Activated gamma-delta T cell (primary cell): ENCODE measurements at places on chromosomes 4 and X.

GRCh38 chr4:42605264-42605663 lies 51.6 kb downstream of the ATP8A1 start:
- no peak for DNase-seq

- no peak for DNase-seq
Observed at GRCh38 chr4:118883861-118884260, 4.8 kb upstream of the SYNPO2 start.

DNA sequence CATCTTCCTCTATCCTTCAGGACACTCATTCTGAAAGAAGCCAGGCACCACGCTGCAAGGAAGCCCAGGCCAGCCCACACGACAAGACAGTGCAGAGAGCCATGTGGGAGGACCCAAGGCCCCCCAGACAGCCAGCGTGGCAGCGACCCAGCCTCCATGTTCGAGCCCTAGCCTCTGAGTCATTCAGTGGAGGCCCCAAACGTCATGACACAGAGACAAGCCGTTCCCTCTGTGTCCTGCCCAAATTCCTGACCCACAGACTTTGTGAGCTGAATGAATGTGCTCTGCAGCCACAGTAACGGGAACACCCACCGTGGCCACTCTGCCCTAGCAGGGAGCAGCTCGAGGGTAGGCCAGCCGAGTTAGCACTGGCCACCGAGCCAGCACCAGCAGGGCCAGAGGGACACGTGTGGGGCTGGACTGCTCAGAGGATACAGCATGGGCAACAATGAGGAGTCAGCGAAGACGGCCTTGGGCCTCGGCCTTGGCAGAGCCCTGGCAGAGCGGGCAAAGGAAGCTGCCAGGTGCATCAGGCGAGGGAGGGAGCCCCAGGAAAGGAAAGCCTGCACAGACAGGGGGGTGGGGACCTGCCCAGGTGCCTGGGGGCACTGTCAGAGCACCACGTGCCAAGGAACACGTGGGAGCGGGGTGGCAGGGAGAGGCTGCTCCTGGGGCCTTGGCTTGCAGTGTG lies 8.6 kb downstream of the BLOC1S4 start:
- DNase-seq, result no peak

DNA sequence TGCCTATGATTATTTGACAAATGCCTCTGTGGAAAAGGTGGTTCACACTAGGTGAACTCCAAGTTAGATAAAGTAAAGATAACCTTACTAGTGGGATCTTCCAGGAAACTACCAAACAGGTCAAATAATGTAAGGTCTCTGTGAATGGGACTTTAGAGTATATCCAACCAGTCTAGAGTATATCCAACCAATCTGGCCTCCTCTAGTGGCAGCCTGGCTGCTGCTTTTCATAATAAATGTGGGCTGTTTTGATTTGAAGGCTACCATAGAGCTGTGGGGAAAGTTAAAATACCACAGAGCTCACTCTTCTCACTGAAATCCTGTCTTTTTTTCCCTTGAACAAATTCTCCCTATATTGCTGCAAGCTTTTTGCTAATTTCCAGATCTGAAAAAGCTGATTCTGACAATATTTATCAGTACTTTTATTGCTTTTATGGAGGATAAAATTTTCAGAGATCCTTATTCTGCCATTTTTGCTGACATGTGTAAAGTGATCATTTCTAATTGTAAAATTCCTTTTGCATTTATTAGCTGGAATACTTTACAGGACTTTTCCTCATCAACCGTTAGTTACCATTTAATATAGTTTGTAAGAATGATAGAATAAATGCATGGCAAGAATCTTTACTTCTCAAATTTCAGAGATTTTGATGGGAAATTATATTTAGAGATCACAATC lies 111.3 kb downstream of the TET2 start:
- no peak for DNase-seq

GRCh38 chr4:63937961-63938360 lies 471.3 kb downstream of the TECRL start:
- no peak for DNase-seq

GRCh38 chrX:132716006-132716405 lies 227.2 kb upstream of the MBNL3 start:
- DNase-seq, result no peak

DNA sequence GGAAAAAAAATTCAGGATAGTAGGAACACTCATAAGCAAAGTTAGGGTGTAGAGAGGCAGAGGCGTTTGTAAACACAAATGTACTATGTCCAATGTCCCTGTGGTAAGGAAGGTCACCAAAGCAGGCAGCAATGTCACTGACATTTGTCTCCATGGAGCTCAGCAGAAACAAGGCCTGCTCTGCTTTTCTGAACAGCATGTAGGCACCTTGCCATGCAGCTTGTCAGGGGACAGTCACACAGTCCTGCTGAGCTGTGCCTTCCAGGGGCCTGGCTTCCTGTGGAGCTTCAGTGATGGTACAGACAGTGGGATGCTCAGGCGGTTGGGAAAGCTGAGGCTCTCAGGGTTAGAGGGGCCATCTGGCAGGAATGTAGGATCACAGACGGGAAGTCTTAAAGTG lies 74.5 kb upstream of the HS3ST1 start:
- no peak for DNase-seq

DNA sequence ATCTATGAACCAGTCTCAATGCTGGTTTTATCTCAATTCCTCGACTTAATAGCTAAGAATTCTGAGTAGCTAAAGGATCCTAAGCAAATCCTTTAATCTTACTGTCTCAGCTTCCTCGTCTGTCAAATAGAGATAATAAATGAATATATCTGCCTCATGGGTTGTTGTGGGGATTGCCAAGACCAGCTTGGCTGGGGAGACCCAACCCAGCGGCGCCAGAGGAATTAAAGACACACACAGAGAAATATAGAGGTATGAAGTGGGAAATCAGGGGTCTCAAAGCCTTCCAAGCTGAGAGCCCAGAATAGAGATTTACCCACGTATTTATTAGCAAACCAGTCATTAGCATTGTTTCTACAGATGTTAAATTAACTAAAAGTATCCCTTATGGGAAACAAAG lies 41.9 kb downstream of the SLC34A2 start:
- no peak for DNase-seq

- DNase-seq, result no peak
Observed at GRCh38 chrX:1355131-1356046, 18.8 kb downstream of the IL3RA start.

DNA sequence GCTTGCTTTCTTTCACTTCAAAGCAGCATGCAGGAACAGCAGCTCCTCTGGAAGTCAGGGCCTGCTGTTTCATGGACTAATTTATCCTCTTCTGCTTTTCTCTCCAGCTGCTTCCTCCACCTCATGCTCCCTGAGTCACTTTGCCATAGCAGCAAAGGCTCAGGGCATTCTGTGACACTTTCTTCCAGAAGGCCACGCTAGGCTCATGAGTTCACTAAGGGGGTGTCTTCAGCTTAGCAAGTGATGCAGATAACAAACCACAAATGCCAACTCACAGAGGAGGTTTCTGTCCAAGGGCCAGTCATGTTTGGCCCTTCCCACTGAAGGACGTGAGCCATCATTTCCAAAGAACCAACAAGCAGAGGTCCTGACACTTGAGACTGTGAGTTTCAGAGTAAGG lies 200.2 kb downstream of the ADGRA3 start:
- DNase-seq, result no peak

DNA sequence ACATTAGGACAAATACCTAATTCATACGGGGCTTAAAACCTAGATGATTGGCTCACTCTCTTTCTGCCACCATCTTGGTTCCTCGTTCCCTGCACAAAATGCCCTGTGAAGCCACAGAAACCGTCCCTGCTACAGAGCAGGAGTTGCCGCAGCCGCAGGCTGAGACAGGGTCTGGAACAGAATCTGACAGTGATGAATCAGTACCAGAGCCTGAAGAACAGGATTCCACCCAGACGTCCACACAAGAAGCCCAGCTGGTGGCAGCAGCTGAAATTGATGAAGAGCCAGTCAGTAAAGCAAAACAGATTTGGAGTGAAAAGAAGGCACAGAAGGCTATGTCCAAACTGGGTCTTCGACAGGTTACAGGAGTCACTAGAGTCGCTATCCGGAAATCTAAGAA lies 34.3 kb downstream of the TRIM61 start:
- DNase-seq, result no peak

DNA sequence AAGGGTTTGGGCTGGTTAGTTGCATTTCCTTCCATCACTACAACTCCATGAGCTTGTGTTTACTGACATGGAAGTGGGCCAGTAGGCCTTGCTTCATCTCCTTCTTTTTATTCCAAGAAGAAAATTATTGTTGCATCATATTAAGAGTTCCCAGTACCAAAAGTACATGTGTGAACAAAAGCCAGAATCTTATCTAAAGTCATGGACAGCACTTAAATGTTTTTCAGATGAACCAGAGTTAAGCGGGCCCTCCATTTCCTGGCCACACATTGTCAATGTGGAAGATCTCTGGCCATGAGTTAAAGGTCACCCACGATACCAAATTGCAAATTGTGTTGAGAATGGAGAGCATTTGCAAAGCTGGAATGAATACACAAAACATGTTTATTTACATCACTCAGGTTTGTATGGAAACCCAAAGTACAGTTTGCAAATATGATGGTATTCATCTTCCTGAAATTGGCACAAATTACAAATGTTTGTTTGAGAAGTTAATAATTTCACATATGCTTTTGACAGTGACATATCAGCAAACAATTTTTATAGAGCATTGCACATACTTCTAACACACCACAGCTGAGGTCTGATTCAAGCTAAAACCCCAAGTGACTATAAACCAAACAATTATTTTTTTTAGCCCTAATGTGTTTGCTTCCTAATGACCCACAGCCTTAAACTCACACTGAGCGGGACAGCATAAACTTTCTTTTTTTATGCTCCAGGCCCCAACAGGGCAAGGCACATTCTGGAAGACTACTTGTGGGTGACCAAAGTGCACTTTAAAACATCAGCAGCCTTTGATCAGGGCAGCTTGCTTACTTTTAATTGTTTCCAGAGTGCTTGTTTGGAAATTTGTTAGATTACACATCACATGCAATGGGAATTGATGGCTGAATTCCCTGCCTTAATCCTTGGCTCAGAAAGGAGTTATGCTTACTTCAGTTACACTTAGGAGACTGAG lies 502.9 kb upstream of the SLIT2 start:
- DNase-seq, result no peak

GRCh38 chrX:20267607-20267930 lies 860 bp upstream of the RPS6KA3 start:
- DNase-seq, result no peak

GRCh38 chr4:4461850-4462249 lies 74.9 kb downstream of the NSG1 start:
- DNase-seq, result peak; percentile 49

GRCh38 chrX:51905711-51906110 lies 12.3 kb downstream of the MAGED1 start:
- DNase-seq, result no peak
